ENCODE measurements at places on chromosomes 6 and 20.

DNA sequence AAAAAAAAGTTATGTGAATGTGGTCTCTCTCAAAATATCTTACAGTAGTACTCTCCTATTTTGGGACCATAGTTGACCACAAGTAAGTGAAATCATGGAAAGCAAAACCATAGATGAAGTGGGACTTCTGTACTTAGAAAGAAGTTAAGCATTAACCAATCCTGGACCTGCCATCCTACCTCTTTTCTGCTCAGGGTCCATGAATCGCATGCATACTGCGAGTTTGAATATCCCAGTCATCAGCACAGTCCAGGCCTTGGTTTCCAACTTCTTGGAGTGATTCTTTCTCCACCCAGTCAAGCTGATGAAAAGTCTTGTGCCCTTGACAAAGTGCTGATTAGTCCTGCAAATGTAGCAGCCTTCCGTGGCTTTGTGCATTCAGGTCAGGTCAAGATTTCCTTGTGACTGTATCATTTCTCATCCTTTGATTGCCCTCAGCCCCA, 46.0 kb downstream of the RNF217 start:
- no peak for DNase-seq

DNA sequence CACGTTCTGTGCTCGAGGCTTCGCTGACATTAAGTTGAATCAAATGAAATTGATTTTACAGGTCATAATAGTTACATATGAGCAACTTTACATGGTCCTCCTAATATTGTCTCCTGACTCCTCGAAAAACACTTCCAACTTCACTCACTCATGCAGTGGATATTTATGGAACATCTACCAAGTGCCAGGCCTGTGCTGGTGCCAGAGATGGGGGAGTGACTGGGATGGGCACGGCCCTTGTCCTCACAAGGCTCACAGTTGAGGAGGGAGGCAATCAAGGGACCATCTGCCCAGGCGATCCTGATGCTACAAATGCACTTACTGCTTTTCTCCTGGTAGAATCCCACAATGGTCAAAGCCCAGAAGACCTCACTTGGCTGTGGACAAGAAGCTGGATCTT, 426.4 kb downstream of the PREX1 start:
- no peak for DNase-seq

GRCh38 chr20:60628749-60629148, 623.3 kb upstream of the CDH4 start:
- DNase-seq, result no peak

GRCh38 chr6:154567695-154568220, 57.3 kb upstream of the CNKSR3 start:
- no peak for DNase-seq

DNA sequence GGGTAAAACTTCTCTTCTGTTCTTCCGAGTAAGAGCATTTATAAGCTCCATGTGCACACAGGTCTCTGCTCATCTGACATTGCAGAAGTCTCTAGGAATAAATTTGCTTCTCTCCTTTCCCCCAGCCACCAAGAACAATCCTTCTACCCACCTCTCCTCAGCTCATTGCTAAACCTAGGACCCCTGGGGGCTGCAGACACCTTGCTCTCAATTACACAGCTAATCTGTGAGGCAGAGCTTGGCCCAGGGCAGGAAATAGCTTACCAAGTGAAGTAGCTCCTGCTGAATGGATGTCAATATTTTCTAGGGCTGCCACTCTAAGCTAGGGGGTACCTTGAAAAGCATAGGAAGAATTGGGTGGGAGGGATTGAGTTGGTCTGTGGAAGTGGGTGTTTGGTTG, 44.0 kb downstream of the EIF2S2 start:
- no peak for DNase-seq

GRCh38 chr6:5540370-5540769, 279.1 kb downstream of the FARS2 start:
- no peak for DNase-seq

DNA sequence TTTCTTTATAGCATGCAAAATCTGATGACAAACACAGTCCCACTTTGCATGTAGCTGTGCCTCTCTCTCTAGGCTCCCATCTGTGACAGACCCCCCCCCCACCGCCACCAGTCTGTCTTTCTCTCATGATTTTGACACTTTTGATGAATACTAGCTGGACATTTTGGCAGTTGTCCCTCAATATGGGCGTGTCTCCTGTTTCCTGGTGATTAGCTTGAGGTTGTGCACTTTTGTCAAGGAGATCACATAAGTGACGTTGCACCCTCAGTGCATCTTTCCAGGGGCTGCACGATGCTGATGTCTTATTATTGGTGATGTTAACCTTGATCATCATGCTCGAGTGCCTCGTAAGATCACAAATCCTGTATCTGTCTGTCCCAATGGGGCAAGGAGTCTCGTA, 155.1 kb downstream of the EYA2 start:
- DNase-seq, result no peak

- DNase-seq, result no peak
Observed at GRCh38 chr20:8557711-8558110, 425.6 kb downstream of the PLCB1 start.

DNA sequence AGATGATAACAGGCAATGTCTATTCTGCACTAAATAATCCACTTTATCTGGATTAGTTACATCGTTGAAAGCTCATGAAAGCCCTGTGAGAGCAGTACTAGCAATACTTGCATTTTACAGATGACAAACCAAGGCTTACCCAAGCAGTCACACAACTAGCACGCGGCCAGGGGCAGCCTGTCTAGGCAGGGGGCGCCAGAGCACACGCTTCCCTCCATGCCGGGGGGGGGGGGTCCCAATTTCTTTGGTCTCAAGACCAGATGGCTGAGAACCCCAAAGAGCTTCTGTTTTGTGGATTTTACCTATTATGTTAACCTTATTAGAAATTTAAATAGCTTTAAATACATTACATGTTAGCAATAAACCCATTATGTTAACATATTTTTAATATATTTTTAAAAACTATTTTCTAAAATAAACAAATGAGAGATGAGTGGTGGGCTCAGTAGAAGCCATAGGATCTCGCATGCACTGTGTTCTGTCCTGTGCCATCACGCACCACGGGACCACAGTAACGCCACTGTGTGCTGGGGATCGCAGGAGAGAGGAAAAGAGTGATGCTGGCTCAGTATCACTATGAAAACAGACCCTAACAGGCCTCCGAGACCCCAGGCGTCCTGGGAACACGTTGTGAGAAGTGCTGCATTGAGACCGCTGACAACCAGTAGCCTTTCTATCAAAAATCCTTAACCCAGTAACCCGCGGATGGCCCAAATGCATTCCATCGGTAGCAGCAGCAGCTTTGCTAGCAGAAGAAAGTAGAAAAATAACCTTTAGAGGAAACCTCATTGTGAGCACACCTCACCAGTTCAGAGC, 5.3 kb upstream of the PRR18 start:
- DNase-seq, result peak; percentile 36

DNA sequence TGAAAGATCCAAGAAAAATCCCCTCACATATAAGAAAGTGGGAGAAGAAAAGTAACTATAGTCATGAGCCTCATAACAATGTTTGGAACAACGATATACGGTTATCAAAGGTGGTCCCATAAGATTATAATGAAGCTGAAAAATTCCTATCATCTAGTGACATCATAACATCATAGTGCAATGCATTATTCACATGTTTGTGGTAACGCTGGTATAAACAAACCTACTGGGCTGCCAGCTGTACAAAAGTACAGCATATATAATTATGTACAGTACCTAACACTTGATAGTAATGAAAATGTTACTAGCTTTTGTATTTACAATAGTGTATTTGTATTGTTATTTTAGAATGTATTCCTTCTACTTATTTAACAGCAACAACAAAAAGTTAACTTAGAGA, 240.7 kb downstream of the RNGTT start:
- no peak for DNase-seq

GRCh38 chr6:45327956-45328522, at the start of gene RUNX2:
Gene RUNX2, plus strand, starts transcription at chr6:45328330. Its CDS starts 397 bp downstream, at chr6:45328727.
- DNase-seq, result peak; percentile 77

Measured in A172 (cell line).